Activated naive CD4-positive, alpha-beta T cell (primary cell): ENCODE measurements at places on chromosomes 7 and 10.

- no peak for DNase-seq
These were observed 99.7 kb downstream of the ELMO1 start for GRCh38 chr7:37348982-37349381.

DNA sequence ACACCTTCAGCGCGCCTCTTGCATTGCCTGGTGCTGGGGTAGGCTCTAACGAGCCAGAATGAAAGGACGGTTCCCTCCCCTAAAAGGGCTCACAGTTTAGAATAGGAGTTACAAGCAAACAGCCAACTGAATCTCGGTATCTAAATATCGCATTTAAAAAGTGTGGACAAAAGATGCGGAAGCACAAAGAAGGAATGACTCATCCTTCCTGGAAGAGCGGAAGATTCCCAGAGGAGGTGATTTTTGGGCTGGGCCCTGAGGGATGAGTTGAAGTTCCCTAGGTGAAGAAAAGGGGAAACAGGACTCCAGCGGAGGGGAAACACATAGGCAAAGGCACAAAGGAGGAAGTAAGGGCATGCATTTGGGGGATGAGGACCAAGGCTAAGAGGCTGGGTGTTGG lies 29.9 kb downstream of the SRRM3 start:
- no peak for DNase-seq

DNA sequence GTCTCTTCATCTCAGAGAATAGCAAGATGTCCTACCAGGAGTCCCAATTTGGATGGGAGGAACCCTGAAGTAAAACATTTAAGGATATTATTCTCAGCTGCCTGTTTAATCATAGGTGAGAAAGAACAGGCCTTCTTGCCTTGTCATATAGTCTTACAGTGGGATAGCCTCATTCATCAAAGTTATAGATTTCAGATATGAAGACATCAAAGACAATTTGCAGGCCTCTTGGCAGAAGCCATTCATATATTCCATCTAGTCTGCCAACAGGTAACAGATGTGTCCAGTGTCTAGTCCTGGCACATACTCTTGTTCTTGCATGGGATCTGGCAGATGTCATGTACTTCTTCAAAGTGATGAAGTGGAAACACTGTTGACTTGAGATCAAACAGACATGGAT lies 601.3 kb upstream of the GHITM start:
- no peak for DNase-seq

DNA sequence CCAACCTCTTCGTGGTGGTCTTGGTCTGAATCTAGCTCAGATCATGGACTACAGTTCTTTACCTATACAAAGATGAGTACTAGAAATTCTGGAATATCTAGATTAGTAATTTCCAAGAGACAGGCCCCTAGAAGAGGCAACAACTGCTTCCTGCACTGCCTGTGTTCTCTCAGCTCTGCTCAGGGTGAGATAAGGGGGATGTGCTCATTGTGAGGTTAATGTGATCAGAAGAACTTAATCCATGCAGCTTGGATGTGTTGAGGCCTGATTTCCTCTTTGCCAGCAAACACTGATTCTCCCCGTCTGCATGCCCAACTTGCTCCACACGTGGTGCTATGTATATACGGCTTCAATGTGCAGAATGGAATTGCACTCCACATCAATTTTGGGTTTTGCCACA lies 268.0 kb downstream of the PHTF2 start:
- DNase-seq, result no peak

DNA sequence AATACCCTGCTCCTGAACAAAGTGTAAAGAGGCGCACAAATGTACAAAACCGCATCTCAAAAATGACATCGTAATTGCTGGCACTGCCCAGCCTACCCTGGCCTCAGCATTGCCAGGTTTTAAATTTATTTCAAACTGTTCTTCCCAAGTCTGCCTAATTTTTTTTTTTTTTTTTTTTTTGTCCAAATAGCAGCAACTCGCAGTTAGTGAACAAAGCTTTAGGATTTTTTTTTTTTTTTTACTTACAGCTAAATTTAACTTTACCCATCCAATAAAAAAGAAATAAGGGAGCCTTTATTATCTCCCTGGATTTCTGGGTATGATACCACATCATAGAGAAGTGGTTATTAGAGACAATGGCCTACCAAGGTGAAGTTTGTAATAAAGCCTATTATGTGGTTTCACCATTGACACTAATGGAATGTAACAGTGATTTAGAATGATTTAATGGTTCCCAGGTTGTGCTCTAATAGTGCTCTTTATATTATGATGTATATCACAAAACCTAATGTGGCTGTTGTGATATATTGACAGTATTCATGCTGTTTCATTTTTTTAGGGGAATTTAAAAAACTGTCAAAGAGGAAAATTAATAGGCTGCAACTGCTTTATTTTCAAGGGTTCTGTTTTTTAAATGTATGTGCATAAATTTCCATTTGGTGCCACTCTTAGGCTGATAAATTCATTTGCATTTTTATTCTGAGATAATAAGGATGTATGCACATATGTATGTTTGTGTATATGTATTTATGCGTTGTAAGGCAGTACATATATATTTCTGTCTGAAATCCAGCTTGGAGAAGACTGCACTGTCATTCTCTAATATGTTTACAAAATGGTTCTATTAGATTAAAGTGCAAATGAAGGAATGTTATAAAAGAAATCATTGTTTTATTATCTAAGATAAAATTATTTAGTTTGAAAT lies 309.0 kb downstream of the TFEC start:
- no peak for DNase-seq

- DNase-seq, result no peak
These were observed 165.5 kb downstream of the ANK3 start for GRCh38 chr10:60224066-60224705.
